ENCODE measurements at places on chromosomes 5 and 9.

GRCh38 chr5:139513852-139514485, 31.4 kb upstream of the STING1 start:
- DNase-seq = no peak

- DNase-seq = no peak
Measured at GRCh38 chr5:78893940-78894677, 91.0 kb downstream of the ARSB start.

DNA sequence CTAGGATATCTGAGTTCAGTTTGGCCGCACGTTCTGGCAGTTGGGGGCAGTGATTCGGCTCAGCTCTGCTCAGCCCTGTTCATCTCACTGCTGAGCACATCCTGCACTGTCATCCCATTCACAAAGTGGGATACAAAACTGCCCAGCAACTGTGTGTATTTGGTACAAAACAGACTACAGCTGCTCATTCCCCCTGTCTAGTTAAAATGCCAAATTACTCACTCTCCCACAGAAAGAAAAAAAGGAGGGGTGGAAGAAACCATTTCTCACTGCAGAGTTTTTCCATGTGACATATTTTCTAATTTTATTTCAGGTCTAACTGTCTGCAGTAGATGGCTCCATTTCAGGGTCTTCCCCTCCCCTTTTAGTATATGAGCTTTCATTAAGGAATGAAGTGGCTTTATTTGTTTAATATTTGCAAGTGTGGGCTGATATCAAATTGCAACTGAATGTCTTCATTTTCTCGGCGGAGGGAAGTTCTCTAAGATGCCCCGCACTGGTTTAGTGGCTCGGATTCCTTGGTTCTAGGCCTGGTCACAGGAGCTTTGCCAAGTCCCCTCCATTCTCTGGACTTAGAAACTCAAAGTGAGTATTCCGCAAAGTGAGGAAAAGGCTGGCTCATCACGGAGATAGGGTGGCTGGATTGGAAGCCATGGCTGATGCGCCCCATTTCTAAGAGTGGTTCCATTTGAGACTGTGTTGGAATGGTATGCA, 14.7 kb downstream of the COL15A1 start:
- no peak for DNase-seq

DNA sequence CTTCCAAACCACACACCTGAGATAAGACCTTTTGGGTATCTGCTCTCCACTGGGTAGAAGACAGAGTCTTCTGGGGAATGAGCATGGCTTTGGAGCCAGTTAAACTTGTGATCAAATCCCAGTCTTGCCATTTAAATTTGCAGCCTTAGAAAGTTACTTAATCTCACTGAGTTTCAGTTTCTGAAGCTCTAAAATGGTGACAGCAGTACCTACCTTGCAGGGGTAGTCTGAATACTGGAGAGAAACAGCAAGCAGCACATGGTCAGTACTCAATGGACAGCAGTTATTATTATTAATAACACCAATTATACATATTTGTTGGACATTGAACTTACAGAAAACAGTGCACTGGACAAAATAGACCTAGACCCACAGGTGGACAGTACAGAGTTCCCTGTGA, 260.9 kb downstream of the MAN2A1 start:
- DNase-seq = no peak

DNA sequence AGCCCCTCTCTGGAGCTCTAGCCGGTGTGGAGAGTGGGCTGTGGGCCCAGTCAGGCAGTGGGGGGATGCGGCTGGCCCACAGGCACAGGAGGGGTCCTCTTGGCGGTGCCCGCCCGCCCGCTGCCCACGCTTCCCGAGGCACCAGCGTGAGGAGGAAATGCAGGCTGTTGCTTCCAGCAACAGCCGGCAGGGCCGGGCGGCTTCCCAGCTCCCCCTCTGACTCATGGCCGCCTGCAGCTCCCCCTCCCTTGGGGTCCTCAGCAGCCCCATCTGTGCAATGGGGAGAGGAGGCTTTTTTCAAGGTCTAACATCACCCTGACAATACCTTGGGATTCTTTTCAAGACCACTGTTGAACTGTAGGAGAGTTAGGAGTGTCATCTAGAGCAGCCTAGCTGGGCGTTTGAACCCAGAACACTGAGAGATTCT, 10.4 kb downstream of the CXXC5 start:
- DNase-seq = no peak

- DNase-seq = no peak
Measured at GRCh38 chr5:78447775-78448424, 87.5 kb downstream of the SCAMP1 start.

GRCh38 chr5:134840811-134841210, 5.0 kb upstream of the C5orf24 start:
- no peak for DNase-seq

- no peak for DNase-seq
Measured at GRCh38 chr9:135180586-135180985, 93.1 kb downstream of the OLFM1 start.

- DNase-seq = no peak
Measured at GRCh38 chr5:110865400-110866094, 126.7 kb downstream of the SLC25A46 start.

DNA sequence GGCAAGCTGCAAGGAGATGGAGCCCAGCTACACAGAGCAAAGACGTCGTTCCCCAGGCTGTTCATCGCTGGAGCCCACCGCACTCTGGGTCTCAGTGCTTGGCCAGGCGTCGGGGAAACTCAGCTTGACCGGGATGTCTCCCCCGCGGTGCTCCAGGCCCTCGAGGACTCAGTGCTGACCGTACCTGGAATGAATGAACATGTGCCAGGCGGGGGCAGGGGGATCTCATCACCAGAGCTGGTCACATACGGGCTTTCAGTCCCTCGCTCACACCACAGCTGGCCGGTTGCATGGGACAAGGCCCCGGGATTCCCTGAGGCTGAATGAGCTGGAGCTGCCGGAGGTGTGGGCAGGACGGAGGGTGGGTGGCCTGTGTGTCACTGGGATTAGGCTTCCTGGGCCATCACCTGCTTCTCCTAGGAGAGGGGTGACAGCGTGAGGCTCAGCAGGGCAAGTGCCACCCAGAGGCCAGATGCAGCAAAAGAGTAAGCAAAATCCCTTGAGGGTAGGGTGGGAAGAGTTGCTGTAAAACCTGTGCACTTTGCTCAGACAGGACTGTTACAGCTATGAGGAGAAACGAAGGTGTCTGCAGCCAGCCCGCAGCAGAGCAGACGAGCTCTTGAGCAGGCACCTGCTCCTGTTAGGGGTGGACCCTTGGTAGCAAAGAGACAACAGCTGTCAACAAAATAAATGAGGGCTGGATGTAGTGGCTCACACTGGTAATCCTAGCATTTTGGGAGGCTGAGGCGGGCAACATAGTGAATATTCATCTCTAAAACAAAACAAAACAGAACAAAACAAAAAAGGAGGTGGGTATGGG, 70.7 kb upstream of the RAPGEF1 start:
- DNase-seq = peak; percentile 21

DNA sequence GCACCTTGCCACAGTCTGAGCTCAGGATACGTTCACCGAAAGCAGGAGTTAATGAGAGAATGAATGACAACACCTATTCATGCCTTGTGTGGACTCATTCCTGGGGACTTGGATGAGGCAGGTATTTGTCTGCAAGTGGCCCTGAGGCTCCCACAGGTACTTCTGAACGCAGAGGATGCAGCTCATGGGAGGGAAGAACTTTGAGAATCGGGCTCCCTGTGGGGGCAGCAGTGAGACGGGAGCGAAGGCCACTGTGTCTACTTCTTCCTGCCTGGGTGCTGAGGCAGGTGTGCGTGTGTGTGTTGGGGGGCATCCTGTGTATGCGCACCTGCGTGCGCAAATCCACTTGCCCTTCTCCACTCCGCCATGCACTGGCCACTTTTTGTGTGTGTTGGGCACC, 42.2 kb downstream of the PTPN3 start:
- no peak for DNase-seq

DNA sequence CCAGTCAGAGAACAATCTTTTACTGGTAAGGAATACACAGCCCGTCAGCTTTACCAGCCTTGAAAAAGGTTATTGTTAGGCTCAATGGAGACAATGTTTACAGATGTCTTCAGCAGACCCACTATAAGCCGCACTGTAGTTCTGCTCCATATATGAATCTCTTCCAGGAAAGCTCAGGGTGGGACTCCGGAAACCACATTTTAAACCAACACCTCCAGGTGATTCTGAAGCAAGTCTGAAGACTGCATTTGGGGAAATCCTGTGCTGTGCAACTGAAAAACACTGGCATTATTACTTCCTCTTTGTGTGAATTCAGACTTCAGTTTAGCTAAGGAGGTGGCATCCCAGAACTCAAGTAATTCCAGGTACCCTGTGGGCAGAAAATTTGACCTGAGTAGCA, 3.5 kb downstream of the GZMK start:
- no peak for DNase-seq

GRCh38 chr9:134136118-134136995, 475 bp downstream of the WDR5 start:
- peak; percentile 8 for DNase-seq

DNA sequence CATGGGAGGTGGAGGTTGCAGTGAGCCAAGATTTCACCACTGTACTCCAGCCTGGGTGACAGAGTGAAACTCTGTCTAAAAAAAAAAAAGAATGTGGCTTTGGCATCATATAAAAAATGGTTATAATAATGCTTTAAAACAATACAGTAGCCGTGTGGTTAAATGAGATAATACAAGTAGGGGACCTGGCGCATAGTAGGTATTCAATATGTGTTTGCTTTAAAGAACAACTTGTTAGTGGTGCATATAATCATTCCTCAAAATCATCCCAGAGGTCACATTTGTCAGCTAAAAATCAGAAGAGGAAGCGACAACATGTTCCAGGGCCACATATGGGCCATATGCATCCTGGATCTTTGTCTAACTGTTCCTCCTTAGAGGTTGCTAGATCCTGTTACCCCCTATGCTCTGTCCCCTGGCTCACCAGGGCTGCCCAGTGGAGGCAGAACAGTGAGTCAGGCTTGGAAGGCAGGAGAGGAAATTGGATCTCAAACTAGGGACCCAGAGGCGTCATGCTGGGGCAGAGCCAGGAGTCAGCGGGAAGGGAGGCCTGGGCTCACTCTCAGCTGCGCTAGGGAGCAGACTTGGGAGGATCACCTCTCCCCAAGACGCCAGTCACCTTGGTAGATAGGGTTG, 27.7 kb downstream of the LHX6 start:
- no peak for DNase-seq

All from NCI-H1105 (cell line).